ENCODE measurements at places on chromosomes 12 and 14. TPM values are rescaled to one million over a fixed set of nuclear protein-coding genes. Genes with fewer than 3 reads are reported as not detected.

The ST8SIA1 gene
- polyA plus RNA-seq = 0.02 TPM

The FAM181A gene
- polyA plus RNA-seq = not detected

DNA sequence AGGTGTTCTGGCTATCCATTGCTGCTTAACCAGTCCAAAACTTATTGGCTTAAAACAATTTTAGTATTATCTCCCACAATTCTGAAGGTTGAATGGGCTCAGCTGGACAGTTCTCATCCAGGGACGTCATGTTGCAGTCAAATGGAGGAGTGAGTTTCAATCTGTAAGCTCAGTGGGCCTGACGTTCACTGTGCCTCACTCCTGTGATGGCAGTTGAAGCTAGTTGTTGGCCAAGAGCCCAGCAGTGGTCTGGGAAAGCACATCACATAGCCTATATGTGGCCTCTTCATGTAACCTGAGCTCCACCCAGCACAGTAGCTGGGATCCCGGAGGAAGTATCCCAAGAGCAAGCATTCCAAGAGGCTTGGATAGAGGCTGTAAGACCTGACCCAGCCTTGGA is 40.6 kb upstream of the CDKN3 start:
- DNase-seq = no peak

The FOXN4 gene
- not detected for polyA plus RNA-seq

GRCh38 chr12:92210071-92210470 is 64.4 kb upstream of the BTG1 start:
- no peak for DNase-seq
